HFF-Myc (cell line): ENCODE measurements at places on chromosomes 3 and 15.
A peak's percentile ranks its signal among the peaks of the same experiment; 100 is the strongest.

DNA sequence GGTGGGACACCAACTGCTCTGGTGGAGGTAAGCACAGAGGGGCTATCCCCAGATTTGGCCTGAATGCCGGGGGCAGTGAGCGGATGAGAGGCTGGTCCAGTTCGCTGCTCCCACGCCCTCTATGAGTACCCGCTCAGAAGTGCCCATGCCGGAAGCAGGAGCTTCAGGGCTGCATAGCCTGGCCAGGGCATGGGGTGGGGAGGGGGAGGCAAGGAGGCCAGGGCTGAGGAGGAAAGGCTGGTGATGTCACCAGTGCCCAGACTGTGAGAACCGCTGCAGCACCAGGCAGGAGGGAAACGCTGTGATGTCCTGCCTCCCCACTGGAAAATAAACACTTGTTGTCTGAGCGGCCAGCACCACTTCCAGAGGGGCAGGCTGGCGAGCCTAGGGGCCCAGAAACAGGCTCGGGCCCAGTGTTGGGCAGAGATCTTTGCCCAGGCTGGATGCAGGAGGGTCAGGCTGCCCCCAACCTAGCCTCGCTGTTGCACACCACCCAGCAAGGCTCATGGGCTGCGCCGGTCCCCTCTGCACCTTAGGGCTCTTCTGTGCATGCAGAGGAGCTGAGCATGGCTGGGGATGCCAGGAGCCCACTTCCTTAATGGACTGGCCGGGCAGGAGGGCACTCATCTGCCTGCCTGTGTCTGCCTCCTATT lies 10.9 kb upstream of the DLL4 start:
- DNase-seq = no peak

GRCh38 chr15:79341396-79341795 lies 30.5 kb downstream of the TMED3 start:
- DNase-seq = no peak

GRCh38 chr3:42061713-42062380 lies 29.3 kb upstream of the TRAK1 start:
- peak; percentile 81 for DNase-seq

GRCh38 chr15:23645371-23646164 lies 2.1 kb downstream of the MAGEL2 start:
- DNase-seq = no peak
